Dermis blood vessel endothelial cell (primary cell): ENCODE measurements at places on chromosomes 16 and 17. TPM values are rescaled to one million over a fixed set of nuclear protein-coding genes. Genes with fewer than 3 reads are reported as not detected.

IL21R gene
- under 0.01 and 0.14 TPM in 2 replicates for total RNA-seq

CCDC43 gene
- 40.2 and 45.5 TPM in 2 replicates for total RNA-seq

DNA sequence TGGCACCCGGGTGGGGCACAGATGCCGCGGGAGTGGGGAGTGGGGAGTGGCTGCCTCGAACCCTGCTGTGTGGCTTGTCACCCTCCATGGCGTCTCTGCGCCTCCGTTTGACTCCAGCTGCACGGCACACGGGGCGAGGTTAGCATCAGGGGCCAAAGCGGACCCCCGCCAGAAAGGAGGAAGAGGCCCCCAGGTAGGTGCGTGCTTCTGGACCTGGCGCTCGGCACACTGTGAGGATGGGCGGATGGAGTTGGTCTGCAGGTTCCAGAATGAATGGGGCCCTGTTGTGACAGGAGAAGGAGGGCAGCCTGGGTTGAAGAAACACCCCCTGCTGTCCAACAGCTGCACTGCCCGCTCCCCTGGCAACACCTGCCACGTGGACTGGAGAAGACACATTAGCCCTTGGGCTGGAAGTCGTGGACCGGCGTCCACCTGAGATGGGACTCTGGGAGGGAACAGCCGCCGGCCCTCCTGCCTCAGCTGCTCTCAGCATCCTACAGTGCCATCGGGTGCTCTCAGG is 9.4 kb upstream of the FASN start:
- DNase-seq, result peak; percentile 37

DNA sequence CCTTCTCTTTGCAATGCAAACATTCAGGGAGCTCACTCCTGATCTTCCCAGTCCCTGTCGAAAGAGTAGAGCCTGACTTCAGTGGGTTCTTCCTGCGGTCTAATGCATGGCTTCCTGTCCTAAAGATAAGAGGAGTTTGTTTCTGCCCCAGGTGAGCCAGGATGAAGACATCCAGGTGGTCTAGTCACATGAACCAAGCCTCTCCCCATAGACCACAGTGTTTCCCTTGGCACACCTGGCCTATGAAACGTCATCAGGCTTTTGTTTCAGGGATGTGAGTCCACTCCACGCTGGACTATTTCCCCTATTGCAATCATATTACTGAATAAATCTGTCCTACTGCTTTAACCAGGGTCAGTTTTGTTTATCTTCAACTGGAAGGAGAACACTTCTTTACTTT is 21.1 kb downstream of the CES1 start:
- DNase-seq, result no peak
